ENCODE measurements at places on chromosomes 7 and 10. TPM values are rescaled to one million over a fixed set of nuclear protein-coding genes. Genes with fewer than 3 reads are reported as not detected.

The ZCWPW1 gene
- 1.8 TPM for total RNA-seq

The PTER gene
- 12.9 TPM for total RNA-seq

The GIGYF1 gene
- 23.1 TPM for total RNA-seq

The CAMK2B gene
- 0.68 TPM for total RNA-seq

The DNAJC1 gene
- total RNA-seq: 103 TPM

The NPC1L1 gene
- total RNA-seq: 1.5 TPM

The CYP26C1 gene
- total RNA-seq: 0.17 TPM

- DNase-seq: no peak
Observed at GRCh38 chr10:123607386-123607785, 58.8 kb upstream of the GPR26 start.

GRCh38 chr10:97875391-97875790 is 25.7 kb downstream of the GOLGA7B start:
- DNase-seq: no peak

GRCh38 chr10:60050366-60050765 is 144.0 kb upstream of the CCDC6 start:
- no peak for DNase-seq

DNA sequence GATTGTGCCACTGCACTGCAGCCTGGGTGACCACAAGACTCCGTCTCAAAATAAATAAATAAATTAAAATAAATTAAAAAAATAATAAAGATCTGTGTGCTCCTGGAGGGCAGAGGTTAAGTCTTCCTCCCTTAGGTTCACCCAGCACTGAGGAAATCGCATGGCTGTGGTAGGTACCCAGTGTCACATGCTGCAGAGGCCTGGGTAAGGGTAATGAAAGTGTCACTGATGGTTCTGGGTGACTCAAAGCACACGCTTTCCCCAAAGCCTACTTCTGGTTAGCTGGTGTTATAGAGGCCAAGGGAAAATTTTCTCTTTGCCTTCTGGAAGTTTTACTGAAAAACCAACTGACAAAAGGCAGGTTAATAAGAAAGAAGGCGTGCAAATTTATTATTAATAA is 88.8 kb upstream of the ITGB1 start:
- no peak for DNase-seq

- no peak for DNase-seq
Observed at GRCh38 chr10:76396134-76396533, 964.7 kb downstream of the LRMDA start.

GRCh38 chr7:10677668-10678232 is 295.9 kb upstream of the PHF14 start:
- DNase-seq: no peak

DNA sequence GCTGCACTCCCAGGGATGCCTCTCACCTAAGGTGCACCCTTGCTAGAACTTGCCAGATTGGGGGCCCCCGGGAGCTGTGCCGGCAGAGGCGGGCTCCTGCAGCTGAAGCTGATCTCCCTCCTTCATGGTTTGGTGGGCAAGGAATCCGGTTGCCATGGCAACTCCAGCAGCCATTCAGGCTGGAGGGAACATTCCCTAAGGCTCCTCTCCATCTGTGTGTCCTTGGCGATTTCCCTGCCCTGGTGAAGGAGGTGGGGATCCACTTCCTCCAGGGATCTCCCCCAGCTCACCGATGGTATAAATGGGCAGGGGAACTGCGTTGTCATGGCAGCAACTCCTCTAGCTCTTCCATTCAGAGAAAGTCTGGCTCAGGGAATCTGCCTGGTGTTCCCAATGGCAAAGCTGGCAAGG is 49.6 kb upstream of the GPR158 start:
- DNase-seq: peak; percentile 4

GRCh38 chr7:151206914-151207313 is 3.4 kb downstream of the H2BK1 start:
- no peak for DNase-seq

- DNase-seq: no peak
Observed at GRCh38 chr7:95578299-95578855, 17.9 kb downstream of the PDK4 start.

GRCh38 chr10:124562425-124563060 is 100.9 kb downstream of the LHPP start:
- DNase-seq: no peak

DNA sequence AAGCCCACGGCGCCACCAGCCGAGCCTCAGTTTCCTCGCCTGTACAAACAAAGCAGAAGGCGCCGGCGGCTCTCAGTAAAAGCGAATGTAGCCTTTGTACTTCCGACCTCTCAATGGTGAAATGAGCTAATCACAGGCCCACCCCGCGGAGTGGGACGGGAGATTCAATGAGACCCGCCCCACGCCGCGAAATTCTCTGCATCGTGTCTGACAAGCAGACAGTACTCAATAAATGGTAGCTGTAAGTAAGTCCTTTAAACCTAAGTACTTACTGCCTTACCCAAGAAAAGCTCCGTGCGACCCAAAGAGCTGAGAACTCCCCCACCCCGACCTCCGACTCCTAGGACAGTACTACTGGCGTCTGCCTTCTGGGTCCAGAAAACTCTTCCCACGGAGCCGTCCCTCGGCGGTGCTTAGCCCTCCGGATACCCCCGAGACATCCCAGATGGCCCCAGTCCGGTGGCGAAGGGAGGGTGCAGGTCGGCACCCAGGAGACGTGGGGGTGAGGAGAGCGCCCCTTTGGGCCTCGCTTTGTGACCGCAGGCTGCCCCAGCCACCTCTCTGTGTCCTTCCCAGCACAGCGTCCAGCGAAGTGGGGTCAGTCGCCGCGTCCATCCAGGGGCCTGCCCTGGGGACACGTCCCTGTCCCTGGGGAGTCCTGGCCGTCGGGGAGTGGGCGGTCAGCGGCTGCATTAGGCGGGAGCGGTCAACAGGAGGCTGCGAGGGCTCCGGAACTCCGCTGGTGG is 972 bp upstream of the CXCL12 start:
- no peak for DNase-seq

DNA sequence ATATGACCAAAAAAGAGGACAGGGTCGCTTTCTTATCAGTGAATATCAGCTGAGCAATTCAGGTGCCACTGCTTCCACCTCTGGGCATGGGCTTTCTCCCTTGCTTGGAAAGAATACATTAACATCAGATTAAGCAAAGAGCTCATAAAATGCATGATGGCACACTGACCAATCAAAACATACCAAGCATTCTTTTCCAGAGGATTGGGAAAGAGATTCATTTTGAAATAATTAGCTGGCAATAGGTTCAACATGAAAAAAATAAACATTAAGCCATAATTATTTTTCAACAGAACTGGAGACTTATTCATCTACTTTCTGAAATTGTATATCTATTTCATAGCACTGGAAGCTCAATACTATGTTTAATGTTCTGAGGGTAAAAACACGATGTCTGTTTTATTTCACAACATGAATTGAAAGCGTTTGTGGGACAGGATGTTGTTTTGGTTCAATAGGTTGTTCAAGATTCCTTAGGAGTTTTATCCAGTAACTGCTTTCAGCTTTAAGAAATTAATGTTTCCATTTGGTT is 53.2 kb downstream of the TFAM start:
- DNase-seq: peak; percentile 83

DNA sequence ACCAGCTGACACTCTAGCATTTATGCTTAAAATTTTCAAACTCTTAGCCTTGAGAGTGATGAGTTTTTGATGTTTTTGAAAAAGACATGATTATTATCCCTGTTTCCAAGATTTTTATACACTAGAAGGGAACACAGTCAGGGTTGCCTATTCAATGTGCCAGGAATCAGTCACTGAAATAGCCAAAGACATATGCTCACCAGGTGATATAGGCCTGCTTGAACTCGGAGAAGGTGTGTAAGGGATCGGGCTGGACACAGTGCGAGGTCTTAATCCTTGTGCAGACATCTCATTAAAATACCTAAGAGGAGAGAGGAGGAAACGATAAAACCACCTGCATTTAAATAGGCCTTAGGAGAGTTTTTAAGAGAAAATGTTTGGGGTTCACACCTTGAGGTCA is 51.0 kb upstream of the MRLN start:
- DNase-seq: no peak

Data from kidney epithelial cell (primary cell).